ENCODE measurements at places on chromosomes 3 and 15.

- no peak for DNase-seq
These were observed 38.4 kb downstream of the HHLA2 start for GRCh38 chr3:108334701-108335100.

DNA sequence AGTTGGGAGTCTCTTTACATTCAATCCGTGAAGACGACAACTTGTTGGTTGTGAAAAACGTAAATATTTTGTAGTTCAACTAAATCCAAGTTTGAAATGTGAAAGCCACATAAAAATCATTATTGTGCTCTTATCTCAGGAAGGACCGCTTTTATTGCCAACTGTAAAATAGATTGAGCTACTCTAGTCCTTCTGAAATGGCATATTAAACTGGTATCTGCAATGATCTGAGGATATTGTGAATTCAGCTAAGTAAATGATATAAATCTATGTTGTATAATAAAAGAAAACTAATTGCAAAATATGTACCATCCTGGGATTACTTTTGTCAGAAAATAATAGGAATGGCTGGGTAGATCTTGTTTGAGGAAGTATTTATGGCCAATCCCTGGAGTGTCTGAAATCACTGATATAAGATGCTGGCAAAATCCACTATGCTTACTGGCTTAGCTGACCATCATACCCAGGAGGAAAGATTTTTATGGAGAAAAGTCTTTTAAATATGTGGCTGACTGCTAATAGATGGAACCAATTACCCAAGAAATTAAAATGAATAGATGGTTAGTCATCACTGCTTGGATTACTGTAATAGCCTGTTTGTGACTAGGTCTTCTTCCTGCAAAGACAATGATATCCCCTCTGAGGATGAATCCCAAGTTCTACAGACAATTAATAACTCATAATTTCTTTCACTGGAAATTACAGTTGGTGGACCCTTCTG is 191.8 kb downstream of the SEMA6D start:
- DNase-seq, result no peak

GRCh38 chr3:36919439-36920160 is 25.3 kb downstream of the TRANK1 start:
- DNase-seq, result no peak

- DNase-seq, result no peak
These were observed 1042.3 kb downstream of the DIPK2A start for GRCh38 chr3:145013931-145014330.

GRCh38 chr3:116423374-116423773 is 21.9 kb downstream of the LSAMP start:
- no peak for DNase-seq

DNA sequence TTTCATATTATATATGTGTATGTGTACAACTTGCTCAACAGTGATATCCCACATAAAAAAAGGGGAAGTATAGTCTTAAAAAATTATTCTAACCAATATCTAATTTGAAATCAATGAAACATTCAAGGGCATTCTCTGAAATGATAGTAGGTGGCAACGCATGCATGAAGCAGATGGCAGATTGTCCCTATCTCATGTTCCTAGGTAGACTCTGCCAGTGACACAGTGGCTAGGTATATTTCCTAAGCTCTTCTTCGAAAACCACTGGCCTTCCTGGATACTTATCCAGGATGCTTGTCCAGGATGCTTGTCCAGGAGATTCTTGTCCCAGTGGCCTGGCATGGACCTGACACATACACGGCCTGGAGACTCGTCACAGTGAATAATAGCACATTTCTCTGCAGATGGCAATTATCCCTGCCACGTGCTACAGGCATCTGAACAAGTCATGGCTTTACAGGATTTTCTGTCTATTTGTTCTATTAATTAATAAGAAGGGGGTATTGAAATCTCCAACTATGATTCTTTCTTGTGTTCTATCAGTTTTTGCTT is 54.9 kb downstream of the OCA2 start:
- no peak for DNase-seq

DNA sequence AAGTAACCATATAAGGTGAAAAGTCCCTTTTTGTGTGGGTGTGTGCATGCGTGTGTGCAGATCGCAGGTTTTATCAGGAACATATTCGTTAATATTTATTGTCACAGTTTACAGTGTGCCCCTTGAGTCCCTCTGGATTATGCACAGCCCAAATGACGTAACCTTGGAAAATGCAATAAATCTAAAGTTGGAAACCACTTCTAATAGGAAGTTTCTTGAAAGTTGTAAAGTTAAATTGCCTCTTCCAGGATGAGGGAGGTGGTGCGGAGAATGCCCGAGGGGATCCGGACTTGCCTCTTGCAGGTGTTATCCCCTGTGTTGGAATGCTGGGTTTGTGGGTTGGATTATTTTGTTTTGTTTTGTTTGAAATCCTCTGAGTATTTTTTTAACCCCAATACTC is 143.3 kb downstream of the CMSS1 start:
- no peak for DNase-seq

- DNase-seq, result no peak
These were observed 17.6 kb downstream of the MRPL46 start for GRCh38 chr15:88449581-88449980.

DNA sequence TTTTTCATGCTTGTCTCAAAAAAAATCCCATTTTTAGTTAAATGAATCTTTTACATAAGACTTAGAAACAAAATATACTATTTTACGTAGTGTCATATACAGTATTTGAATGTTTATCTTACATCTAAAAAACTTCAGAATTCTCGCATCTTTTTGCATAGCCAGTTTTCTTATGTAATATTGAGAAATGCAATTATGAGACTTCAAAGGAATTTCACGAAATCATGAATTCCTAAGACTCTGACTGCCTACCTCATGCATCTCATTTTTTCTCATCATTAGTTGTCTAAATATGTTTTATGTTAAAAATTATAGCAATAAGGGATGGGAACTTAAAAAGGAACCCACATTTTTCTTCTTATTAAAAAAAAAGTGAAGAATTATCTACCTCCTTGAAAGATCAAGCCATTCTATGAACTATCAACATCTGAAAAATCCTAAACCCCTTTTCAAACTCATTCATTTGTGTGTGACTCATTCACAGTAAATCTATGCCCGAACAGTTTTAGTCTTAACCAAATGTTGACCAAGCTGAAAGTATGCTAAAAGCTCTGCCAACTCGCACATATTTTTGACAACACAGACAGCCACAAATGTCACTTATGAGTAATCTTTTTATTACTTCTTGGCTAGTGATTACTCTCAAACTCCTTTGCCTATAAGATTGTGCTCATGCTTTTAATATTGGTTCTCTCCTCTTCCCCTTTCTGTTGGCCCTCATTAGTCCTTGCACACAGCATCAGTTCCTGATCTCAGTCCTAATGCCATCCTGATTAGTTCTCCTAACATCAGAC is 115.9 kb downstream of the DCLK3 start:
- no peak for DNase-seq

Measured in NCI-H1417 treated with DMSO at 0.1 percent for 48 hours (cell line).